ENCODE measurements at places on chromosomes 1 and 21.

DNA sequence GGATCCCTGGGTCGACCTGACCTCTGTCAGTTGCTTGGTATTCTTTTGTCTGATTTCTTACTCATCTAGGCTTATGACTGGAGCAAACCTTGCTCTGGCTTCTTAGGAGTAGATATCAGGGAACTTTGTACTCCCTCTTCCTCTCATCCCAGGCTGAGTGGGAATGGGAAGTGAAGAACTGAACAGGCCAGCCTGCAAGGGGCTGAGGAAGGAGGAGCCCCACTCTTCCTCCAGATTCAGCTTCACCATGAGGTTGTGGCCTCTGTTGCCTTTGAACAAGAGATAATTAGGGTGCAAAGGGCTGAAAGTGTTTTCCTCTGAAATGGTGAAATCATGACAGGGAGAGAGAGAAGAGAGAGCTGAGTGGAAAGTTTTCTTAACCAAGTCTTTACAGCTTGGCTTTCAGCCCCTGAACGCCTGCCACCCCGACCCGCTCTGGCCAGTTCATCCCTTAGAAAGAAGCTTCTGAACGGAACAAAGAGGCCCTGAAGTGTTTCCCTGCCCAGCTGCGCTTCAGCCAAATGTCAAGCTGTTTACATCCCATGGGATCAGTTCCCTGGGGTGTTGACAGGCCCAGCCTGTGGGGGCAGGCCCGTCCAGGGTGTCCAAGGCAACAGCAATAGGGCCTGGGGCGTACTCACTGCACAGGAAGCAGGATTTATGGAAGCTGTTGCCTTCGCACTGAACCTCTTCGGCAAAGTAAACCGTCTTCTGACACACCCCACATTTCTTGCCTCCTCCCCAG, 11.2 kb downstream of the CSRP1 start:
- DNase-seq: no peak

- DNase-seq: no peak
These were observed 37.4 kb upstream of the ZBTB40 start for GRCh38 chr1:22414244-22414751.

DNA sequence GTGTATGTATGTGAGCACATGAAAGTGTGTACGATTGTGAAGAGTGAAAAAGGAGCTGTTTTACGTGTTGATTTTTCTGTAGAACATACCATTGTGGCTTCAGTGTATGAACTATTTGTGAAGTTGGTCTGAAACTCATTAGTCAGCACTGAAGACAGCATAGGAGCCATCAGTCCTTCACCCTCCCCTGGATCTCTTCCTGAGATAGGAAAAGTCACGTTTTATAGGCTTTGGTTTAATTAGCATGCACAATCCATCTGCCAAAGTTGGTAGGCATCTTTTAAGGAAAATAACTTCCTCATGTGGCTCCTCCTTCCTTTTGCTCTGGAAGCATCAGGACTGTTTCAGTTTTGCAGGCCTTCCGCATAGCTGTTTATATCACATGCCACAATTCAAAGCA, 1.4 kb upstream of the RABIF start:
- DNase-seq: no peak

DNA sequence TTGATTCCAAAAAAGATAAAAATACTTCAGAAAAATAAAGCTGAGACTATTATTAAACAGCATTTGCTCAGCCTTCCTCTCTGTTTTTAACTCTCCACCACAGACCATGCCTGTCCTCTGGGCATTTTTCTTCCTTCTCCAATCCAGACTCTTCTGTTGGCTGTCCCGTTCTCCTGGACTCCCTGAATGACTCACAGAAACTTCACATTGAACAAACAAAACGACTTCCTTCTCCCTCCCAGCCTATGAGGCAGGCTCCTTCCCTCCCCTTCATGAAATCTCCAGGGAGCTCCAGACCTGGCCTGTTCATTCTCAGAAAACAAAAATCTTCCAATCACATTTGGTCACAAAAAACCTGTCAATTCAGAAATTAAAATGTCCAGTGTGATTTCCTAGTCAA, 421.3 kb downstream of the NPHP4 start:
- no peak for DNase-seq

DNA sequence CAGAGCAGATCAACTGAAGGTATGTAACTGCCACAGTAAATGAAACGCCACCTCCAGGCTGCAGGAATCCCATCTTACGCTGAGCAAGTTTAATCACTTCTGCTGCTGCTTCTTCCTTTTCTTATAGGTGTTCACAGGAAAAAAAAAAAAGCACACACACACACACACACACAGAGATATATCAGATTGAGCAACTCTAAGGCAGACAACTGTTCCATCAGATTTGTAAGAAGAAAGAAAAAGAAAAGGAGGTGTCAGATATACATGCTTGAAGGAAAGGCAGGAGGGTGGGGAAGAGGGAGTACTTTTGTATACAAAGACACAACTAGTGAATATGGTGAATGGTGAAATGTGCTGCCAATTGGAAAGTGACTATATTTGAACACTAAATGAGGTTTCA, 28.6 kb downstream of the DSTYK start:
- DNase-seq: no peak

GRCh38 chr1:4960782-4961475, 306.5 kb downstream of the AJAP1 start:
- no peak for DNase-seq

GRCh38 chr1:2360588-2361364, 30.6 kb downstream of the MORN1 start:
- no peak for DNase-seq

DNA sequence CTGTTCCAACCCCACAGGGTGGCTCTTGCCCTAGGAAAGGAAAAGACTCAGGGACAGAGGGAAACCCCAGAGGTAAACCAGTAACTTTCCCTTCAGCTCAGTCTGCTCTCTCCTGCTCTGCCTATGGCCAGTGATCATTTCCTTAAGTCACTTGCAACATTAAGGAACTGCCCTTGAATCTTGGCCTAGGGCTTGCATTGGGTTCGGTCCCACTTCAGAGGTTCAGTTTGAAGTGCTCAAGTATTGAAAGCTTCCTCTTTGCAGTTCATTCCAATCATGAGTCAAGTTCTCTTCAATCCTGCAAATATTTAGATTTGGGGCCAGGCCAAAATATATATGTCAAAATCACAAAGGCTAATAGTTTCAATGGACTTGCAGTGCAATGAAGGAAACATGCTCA, 97.7 kb upstream of the IRF2BP2 start:
- no peak for DNase-seq

DNA sequence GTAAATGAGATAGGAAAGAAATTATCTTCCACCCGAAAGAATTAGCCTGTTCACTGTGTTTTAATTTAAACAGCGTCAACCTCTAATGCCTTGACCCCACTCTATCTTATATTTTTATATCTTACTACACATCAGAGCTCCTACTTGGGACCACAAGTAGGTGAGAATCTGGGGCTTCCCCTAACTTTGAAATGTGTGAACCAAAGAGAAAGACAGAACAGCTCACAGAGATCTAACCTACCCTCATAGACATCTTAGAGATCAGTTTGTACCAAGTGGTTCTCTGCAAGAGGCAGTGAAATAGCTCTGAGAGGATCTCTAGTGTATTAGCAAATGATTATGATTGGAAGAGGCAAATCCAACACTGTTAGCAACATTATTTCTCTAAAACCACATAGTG, 31.0 kb upstream of the IFI16 start:
- no peak for DNase-seq

DNA sequence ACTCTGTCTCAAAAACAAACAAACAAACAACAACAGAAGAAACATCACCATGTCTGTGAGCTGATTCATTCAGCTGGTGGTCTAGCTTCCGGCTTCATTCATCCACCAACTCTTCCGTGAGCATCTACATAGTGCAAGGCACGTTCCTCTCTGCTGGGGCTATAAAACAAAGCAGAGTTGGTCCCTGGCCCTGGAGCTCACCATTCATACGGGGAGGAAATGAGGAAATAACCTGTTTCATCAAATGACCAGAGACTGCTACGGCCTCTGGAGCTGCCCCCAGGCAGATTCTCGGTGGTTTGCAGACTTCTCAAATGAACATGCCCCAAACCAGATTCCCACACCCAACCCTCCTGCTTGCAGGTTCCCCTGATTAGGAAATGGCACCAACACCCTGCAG, 41.0 kb upstream of the ID3 start:
- DNase-seq: no peak

DNA sequence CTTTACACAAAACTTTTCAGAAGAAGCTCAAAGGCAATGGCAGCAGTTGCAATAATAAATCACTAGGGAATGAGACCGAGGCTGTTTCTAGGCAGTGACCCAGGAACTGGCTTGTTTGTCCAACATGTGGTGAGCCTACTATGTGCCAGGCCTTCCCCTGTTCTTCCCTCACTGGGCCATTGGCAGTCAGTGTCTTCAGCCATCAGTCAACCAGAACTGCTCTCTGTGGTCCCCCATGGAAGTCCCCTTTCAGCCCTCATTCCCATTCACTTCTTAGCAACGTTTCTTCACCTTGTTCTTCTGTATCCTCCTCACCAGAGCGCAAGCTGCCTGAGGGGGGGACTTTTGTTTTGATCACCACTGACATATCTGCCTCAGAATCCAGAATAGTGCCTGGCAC, 274.1 kb downstream of the RRAGC start:
- no peak for DNase-seq

GRCh38 chr1:214584805-214585766, 17.9 kb upstream of the CENPF start:
- DNase-seq: peak; percentile 34

- no peak for DNase-seq
These were observed 135.3 kb upstream of the EDN2 start for GRCh38 chr1:41619511-41620364.

Measured in activated CD4-positive, alpha-beta T cell treated with anti-CD3 and anti-CD28 coated beads, Interleukin-2, amount 50 U/mL, for 16 hours (primary cell).